ENCODE measurements at places on chromosomes 1 and 21. TPM values are rescaled to one million over a fixed set of nuclear protein-coding genes. Genes with fewer than 3 reads are reported as not detected.
A peak's percentile ranks its signal among the peaks of the same experiment; 100 is the strongest.

- H3K4me1 ChIP-seq: no peaks in the 10 kb centered on the region
- H3K27me3 ChIP-seq: no peaks in the 10 kb centered on the region
- no peak overlapping the region for H3K27ac ChIP-seq
- H3K36me3 ChIP-seq: no peaks in the 10 kb centered on the region
- peak; percentile 6 for DNase-seq
These were observed 146.4 kb downstream of the LRIG2 start for GRCh38 chr1:113219377-113219776.

The AIRE gene
- not detected for total RNA-seq

- no peaks in the 10 kb centered on the region for H3K4me1 ChIP-seq
- H3K27me3 ChIP-seq: peaks cover 63% of the 10 kb centered on the region
- no peak overlapping the region for H3K4me3 ChIP-seq
- no peaks in the 10 kb centered on the region for H3K36me3 ChIP-seq
- DNase-seq: no peak
These were observed 63.9 kb upstream of the CYP2J2 start for GRCh38 chr1:59990470-59990869.

The SPTA1 gene
- total RNA-seq: not detected

The OR2T33 gene
- total RNA-seq: 0.18 TPM

The CD1E gene
- not detected for total RNA-seq

GRCh38 chr1:61226791-61227567 is 144.6 kb downstream of the NFIA start:
- DNase-seq: no peak
- no peaks in the 10 kb centered on the region for H3K36me3 ChIP-seq
- H3K4me3 ChIP-seq: no peak overlapping the region
- H3K4me1 ChIP-seq: no peaks in the 10 kb centered on the region
- H3K27ac ChIP-seq: no peak overlapping the region
- no peaks in the 10 kb centered on the region for H3K27me3 ChIP-seq

DNA sequence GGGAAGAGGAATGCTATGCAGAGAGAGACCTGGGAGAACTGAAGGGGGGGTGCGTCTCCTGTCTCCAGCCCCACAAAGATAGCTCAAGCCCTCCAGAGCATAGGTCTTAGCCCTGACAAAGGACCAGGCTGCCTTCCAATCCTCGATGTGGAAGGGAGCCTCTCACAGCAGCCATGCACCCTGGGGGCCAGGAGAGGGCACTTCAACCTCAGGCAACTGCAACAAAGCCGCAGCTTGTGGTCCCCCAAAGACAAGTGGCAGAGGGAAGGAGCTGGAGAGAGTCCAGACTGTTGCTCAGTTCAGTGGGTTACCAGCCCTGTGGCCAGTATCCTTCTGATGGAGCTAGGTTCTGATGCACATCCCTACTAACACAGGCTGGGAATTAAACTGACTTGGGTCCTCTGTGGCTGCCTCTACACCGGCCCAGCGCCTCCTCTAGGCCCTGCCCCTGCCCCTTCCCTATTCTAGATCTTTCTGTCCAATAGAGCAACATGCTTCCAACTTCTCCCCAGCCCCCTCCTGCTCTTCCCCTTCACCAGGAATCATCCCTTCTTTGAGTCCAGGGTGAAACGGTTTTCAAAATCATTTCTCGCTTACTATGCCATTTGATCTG is 100.7 kb upstream of the SPATA6 start:
- H3K4me3 ChIP-seq: no peak overlapping the region
- no peaks in the 10 kb centered on the region for H3K36me3 ChIP-seq
- no peak overlapping the region for H3K27ac ChIP-seq
- H3K4me1 ChIP-seq: no peaks in the 10 kb centered on the region
- DNase-seq: peak; percentile 62
- H3K27me3 ChIP-seq: 0 out of 2 replicates have a peak, but pooled peaks cover 17% of the 10 kb centered on the region

DNA sequence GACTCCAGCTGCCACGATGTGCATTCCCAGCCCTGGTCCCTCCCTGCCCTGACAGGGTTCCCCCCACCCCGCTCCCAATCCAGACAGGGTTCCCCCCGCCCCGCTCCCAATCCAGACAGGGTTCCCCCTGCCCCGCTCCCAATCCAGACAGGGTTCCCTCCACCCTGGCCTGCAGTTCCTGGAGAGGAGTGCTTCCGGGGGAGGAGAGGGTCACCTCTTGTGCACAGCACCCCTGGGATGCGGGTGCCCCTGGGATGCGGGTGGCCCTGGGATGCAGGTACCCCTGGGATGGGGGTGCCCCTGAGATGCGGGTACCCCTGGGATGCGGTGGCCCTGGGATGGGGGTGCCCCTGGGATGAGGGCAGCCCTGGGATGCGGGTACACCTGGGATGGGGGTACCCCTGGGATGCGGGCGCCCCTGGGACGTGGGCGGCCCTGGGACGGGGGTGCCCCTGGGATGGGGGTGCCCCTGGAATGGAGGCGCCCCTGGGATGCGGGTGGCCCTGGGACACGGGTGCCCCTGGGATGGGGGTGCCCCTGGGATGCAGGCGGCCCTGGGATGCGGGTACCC is 36.7 kb upstream of the SLC19A1 start:
- H3K27ac ChIP-seq: no peak overlapping the region
- no peaks in the 10 kb centered on the region for H3K36me3 ChIP-seq
- no peaks in the 10 kb centered on the region for H3K4me1 ChIP-seq
- peaks cover 25% of the 10 kb centered on the region for H3K27me3 ChIP-seq

- peak; percentile 93 for DNase-seq
- H3K4me1 ChIP-seq: peaks cover 43% of the 10 kb centered on the region
- no peaks in the 10 kb centered on the region for H3K27me3 ChIP-seq
- no peak overlapping the region for H3K27ac ChIP-seq
These were observed 32.1 kb downstream of the CD244 start for GRCh38 chr1:160830321-160831153.

The LEMD1 gene
- 4.0 TPM for total RNA-seq

DNA sequence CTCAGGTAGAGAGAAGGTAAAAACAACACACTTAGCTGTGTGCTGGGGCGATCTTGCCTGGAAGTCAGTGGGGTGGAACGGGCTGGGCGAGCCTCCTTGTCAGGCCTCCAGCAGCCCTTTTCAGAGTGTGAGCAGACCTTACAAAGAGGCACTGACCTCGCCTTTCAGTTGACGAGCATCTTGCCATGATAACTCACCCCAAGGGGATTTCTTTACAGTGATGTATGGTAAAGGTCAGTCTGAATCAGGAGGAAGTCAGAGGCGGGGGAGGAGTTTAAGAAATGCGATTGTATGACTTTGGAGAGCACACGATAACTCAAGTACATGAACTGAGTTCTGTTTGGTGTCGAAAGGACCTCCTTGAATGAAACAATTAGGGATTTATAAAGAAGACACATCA is 326.5 kb upstream of the PROX1 start:
- no peaks in the 10 kb centered on the region for H3K36me3 ChIP-seq
- DNase-seq: peak; percentile 32
- H3K27me3 ChIP-seq: peaks cover 57% of the 10 kb centered on the region
- H3K4me3 ChIP-seq: no peak overlapping the region
- no peaks in the 10 kb centered on the region for H3K4me1 ChIP-seq

GRCh38 chr21:28737674-28738419 is 254.8 kb downstream of the LTN1 start:
- peak overlapping the region; percentile 21 for H3K27ac ChIP-seq
- H3K27me3 ChIP-seq: no peaks in the 10 kb centered on the region
- no peak overlapping the region for H3K4me3 ChIP-seq
- peak; percentile 78 for DNase-seq
- H3K4me1 ChIP-seq: peaks cover 11% of the 10 kb centered on the region

- no peak overlapping the region for H3K27ac ChIP-seq
- DNase-seq: no peak
- H3K4me1 ChIP-seq: no peaks in the 10 kb centered on the region
- H3K36me3 ChIP-seq: no peaks in the 10 kb centered on the region
- H3K4me3 ChIP-seq: no peak overlapping the region
These were observed 18.9 kb upstream of the TMEM54 start for GRCh38 chr1:32919811-32920733.

The MARK1 gene
- 0.40 TPM for total RNA-seq

DNA sequence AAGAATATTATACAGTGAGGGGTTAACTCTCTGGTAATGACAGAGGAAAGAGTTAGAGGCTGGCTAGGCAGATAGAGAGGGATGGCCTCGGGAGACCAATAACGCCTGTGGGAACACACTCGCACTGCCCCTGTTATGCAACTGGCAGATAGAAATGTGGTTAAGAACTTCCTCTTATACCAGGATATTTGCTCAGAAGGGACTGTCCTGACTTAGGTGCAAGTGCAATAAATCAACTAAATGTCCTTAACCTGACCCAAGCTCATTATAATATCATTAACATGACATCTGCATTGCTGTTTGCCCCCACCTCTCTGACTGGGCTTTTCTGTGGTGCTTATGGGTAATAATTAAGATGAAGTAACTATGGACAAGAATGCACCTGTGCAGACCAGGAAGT is 1518.0 kb downstream of the NCAM2 start:
- H3K27me3 ChIP-seq: no peaks in the 10 kb centered on the region
- no peaks in the 10 kb centered on the region for H3K36me3 ChIP-seq
- no peak overlapping the region for H3K27ac ChIP-seq
- no peaks in the 10 kb centered on the region for H3K4me1 ChIP-seq
- no peak for DNase-seq
- no peak overlapping the region for H3K4me3 ChIP-seq

GRCh38 chr1:55912438-55912837 is 666.9 kb downstream of the PLPP3 start:
- no peaks in the 10 kb centered on the region for H3K27me3 ChIP-seq
- no peak overlapping the region for H3K4me3 ChIP-seq
- no peak overlapping the region for H3K27ac ChIP-seq
- peaks cover 3% of the 10 kb centered on the region for H3K4me1 ChIP-seq
- no peaks in the 10 kb centered on the region for H3K36me3 ChIP-seq
- no peak for DNase-seq

The RGS18 gene
- total RNA-seq: not detected

The SELP gene
- total RNA-seq: not detected

GRCh38 chr21:31354604-31355443 is 10.8 kb upstream of the TIAM1 start:
- no peaks in the 10 kb centered on the region for H3K27me3 ChIP-seq
- H3K36me3 ChIP-seq: no peaks in the 10 kb centered on the region

- no peak overlapping the region for H3K4me3 ChIP-seq
- no peaks in the 10 kb centered on the region for H3K27me3 ChIP-seq
- no peak for DNase-seq
- H3K27ac ChIP-seq: no peak overlapping the region
- H3K36me3 ChIP-seq: no peaks in the 10 kb centered on the region
These were observed 169.8 kb downstream of the ADGRL4 start for GRCh38 chr1:78836726-78837125.

The KLF17 gene
- total RNA-seq: 0.58 TPM

The HLX gene
- total RNA-seq: 8.1 TPM

DNA sequence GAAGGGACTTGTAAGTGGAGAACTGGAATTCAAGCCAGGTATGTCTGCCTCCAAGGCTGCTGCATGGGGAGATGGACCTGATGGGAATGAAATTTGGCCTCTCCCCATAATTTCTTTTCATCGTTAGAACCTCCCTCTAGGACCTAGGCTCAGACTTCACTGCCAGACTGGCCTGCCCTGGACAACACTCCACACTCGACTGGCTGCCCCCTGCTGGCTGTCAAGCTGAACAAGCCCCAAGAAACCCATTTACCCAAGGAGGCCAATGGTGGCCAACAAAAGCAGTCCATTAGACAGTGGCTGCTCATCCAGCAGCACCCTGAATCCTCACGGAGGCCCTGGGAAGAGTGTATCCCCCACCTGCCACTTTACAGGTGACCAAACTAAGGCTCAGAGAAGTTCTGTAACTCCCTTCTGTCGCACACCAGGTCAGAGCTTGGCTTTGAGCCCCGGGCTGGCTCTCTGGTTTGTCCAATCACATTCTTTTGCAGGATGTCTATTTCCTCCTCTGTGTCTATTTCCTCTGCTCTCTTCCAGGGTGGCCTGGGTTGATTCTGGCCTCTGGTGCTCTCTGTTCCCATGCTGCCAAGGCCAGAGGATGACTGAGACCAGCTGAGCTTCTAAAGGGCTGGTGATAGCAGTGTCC is 3.8 kb downstream of the RNF186 start:
- H3K27me3 ChIP-seq: no peaks in the 10 kb centered on the region
- H3K4me3 ChIP-seq: no peak overlapping the region
- no peaks in the 10 kb centered on the region for H3K36me3 ChIP-seq
- no peak overlapping the region for H3K27ac ChIP-seq
- H3K4me1 ChIP-seq: no peaks in the 10 kb centered on the region
- peak; percentile 47 for DNase-seq

GRCh38 chr1:38183096-38183495 is 136.5 kb upstream of the POU3F1 start:
- DNase-seq: no peak
- no peak overlapping the region for H3K4me3 ChIP-seq
- no peaks in the 10 kb centered on the region for H3K36me3 ChIP-seq
- no peak overlapping the region for H3K27ac ChIP-seq
- peaks cover 68% of the 10 kb centered on the region for H3K27me3 ChIP-seq

GRCh38 chr1:42014823-42015222 is 96.1 kb upstream of the HIVEP3 start:
- H3K27ac ChIP-seq: no peak overlapping the region
- H3K4me3 ChIP-seq: no peak overlapping the region
